ENCODE measurements at places on chromosomes 6 and 20. TPM values are rescaled to one million over a fixed set of nuclear protein-coding genes. Genes with fewer than 3 reads are reported as not detected.

CAP2 gene
- total RNA-seq, result 3.8 TPM

ZFP64 gene
- 16.0 TPM for total RNA-seq

RTEL1 gene
- 58.0 TPM for total RNA-seq

DPPA5 gene
- not detected for total RNA-seq

KCNK5 gene
- 9.5 TPM for total RNA-seq

TGM3 gene
- not detected for total RNA-seq

PRL gene
- total RNA-seq, result not detected

RIMS4 gene
- 0.05 TPM for total RNA-seq

CHRNA4 gene
- not detected for total RNA-seq

SMAP1 gene
- total RNA-seq, result 3.5 TPM

HCRTR2 gene
- total RNA-seq, result not detected

CLPSL2 gene
- total RNA-seq, result 1.7 TPM

EBF4 gene
- 11.4 TPM for total RNA-seq

SLC26A8 gene
- total RNA-seq, result not detected

CLPSL1 gene
- total RNA-seq, result not detected

PTCRA gene
- not detected for total RNA-seq

HLA-DQA1 gene
- total RNA-seq, result 0.86 TPM

MUCL3 gene
- 0.15 TPM for total RNA-seq

RAD21L1 gene
- total RNA-seq, result 0.17 TPM

OR2H1 gene
- total RNA-seq, result not detected

CST1 gene
- not detected for total RNA-seq

LTB gene
- 0.64 TPM for total RNA-seq

ERMARD gene
- total RNA-seq, result 24.7 TPM

ETV7 gene
- 1.0 TPM for total RNA-seq

PNPLA1 gene
- total RNA-seq, result 0.10 TPM

F13A1 gene
- total RNA-seq, result 0.34 TPM

NKX2-2 gene
- total RNA-seq, result not detected

HLA-DRB5 gene
- not detected for total RNA-seq

DYNLRB1 gene
- 106 TPM for total RNA-seq

TFAP2B gene
- total RNA-seq, result not detected

FAM209A gene
- 0.34 TPM for total RNA-seq

CDYL gene
- total RNA-seq, result 42.6 TPM

CAGE1 gene
- total RNA-seq, result 0.20 TPM

HLA-DQB2 gene
- total RNA-seq, result 1.8 TPM

PSORS1C2 gene
- not detected for total RNA-seq

All from HCT116 (cell line).